ENCODE measurements at places on chromosomes 3 and 15. TPM values are rescaled to one million over a fixed set of nuclear protein-coding genes. Genes with fewer than 3 reads are reported as not detected.

DNA sequence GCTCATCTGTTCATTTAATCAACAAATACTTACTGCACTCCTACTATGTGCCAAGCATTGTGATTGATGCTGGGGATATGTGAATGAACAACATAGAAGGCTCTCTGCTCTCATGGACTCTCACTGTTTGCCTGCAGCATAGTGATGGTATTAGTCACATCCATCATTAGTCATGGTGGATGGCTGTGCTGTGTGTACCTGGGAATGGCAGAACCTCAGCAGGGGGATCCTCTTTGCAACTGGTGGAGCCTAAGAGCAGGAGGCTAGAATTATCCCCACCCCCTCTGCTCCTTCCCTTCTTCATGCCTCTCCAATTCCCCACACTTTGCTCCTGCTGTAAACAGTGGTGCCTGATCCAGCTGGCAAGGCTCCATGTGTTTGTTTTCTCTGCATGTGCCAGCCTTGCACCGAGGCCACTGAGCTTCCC, 20.5 kb downstream of the BOC start:
- DNase-seq: no peak

DNA sequence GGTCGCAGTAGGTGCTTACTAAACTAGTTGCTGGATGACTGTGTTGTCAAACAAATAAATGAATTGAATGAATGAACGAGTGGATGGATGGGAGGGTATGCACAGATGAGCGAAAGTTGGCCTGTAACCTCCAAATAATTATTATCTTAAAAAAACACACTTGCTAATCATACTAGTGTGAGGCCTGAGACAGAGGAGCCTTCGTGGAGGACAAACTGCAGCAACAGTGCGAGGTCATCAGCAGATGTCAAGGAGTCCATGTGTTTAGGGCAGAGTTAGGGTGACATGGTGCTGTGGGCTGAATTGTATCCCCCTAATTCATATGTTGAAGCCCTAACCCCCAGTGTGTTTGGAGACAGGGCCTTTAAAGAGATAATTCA, 24.4 kb downstream of the CORO2B start:
- no peak for DNase-seq

DNA sequence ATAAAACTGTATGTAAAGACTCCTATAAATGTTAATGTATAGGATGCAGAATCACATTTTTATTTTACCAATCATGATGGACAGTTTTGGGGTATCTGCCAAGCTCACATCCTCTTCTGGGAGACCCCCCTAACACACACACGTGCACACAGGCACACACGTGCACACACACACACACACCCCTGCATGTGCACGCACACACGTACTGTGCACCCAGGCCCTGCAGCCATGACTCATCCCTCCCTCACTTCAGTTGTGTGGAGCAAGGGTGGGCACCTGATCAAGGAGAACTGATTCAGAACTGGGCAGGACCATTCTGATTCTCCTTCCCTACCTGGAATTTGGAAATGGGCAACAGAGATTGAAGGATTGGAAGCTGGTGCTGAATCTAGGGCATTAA, 16.0 kb upstream of the MINDY4B start:
- no peak for DNase-seq

TMEM158 gene
- 2.4 TPM for total RNA-seq

ATP13A5 gene
- total RNA-seq: not detected

CA12 gene
- 14.5 TPM for total RNA-seq

DNA sequence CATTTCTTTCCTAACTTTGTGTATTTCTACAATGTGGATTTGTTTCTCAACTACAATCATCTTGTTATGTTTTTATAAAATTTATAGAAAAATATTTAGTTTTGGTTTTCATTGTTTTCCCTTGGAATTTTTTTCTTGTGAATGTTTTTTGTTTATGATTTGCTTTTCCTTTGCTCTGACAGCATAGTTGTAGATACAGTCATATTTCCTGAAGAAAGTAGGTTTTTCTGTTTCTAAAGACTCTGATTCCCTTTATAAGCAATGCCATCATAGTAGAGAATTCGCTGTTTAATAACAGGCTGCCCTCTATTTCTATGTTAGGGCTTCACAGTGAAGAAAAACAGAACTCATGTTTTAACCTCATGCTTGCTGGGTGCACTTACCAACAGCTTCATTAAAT, 482.3 kb downstream of the ZBBX start:
- DNase-seq: no peak

GOLGB1 gene
- total RNA-seq: 73.5 TPM

DNA sequence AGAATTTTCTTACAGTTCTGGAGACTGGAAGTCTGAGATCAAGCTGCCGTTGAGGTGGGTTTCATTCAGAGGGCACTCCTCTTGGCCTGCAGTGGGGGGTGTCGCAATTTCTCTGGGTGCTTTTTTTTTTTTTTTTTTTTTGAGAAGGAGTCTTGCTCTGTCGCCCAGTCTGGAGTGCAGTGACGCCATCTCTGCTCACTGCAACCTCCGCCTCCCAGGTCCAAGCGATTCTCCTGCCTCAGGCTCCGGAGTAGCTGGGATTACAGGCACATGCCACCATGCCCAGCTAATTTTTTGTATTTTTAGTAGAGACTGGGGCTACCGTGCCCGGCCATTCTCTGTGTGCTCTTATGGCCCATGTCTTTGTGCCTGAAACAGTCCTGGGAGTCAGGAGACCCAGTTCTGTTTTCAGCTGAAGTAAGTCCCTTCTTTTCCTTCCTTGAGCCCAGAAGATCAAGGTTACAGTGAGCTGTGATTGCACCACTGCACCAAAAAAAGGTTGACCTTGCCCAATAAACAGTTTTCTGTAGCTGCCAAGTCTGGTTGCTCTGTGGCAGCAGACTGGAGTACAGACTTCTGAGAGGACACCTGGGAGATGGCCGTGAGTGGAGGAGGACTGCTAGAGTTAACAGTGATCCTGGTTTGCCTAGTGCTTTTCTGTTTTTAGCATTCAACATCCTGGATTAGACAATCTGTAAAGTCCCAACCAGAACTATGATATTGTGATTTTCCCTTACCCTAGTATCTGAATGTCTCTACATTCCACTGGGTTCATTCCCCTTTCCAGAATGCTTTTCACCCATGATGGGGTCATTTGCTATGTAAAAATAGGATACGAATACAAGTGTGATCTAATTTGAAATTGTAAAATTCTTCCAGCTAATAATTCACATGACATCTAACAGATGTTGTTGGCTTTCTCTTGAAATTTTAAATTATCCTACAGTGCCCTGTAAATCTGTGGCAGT, 76.6 kb upstream of the RNF7 start:
- no peak for DNase-seq

DNA sequence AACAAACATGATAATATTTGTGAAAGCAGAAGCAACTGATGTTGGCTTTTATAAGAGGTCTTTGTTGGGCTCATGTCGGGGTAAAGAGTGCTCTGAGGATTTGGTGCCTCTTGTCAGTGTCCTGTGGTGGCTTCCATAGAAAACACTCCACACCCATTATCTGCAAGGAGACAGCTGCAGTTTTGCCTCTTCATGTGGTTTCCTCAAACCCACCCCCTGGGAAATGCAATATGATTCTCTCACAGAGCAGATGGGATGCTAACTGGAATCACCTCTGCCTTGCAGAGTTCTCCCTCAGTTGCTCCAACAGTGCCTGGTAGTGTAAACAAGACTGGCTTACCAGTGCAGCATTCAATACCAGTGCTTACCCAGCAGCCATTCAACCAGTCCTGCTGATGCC, 771.4 kb upstream of the CFAP20DC start:
- no peak for DNase-seq

DNA sequence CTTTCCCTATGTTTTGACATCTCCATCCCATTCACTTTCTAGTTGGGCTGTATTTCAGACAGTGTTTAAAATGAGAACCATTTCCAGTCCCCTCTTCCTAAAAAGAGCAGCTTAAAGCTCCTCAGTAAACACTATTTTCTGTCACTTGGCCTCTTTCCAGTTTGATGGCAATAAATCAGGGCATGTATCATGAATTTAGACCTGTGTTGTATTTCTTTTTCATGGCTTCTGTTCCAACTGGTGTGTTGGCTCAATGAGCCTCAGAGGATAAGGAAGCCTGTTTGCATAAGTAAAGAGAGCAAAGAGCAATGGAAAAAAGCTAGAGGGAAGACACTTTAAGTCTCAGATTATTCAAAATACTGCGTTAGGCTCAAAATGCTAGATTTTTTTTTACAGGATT, 7.2 kb downstream of the CCDC80 start:
- DNase-seq: no peak

DNA sequence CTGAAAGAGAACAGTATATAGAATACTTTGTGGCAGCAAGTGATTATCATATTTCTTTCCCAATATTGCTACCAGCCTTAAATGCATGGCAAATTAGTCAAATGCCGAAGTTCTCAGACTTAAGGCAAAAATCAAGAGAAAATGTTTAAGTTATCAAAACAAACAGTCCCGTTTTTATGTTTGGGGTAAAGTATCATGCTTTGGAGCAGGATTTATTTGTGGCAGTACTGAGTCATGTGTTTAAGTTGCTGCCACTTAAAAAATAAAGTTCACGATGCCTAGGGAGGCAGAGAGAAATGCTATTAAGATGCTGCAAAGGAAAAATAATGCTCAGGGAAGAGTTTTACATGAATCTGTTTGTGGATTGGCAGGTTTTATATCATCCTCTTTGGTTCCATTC, 417.4 kb upstream of the MDFIC2 start:
- DNase-seq: no peak

C3orf85 gene
- total RNA-seq: not detected

- no peak for DNase-seq
These were observed 52.5 kb upstream of the CORO2B start for GRCh38 chr15:68526269-68526668.

DNA sequence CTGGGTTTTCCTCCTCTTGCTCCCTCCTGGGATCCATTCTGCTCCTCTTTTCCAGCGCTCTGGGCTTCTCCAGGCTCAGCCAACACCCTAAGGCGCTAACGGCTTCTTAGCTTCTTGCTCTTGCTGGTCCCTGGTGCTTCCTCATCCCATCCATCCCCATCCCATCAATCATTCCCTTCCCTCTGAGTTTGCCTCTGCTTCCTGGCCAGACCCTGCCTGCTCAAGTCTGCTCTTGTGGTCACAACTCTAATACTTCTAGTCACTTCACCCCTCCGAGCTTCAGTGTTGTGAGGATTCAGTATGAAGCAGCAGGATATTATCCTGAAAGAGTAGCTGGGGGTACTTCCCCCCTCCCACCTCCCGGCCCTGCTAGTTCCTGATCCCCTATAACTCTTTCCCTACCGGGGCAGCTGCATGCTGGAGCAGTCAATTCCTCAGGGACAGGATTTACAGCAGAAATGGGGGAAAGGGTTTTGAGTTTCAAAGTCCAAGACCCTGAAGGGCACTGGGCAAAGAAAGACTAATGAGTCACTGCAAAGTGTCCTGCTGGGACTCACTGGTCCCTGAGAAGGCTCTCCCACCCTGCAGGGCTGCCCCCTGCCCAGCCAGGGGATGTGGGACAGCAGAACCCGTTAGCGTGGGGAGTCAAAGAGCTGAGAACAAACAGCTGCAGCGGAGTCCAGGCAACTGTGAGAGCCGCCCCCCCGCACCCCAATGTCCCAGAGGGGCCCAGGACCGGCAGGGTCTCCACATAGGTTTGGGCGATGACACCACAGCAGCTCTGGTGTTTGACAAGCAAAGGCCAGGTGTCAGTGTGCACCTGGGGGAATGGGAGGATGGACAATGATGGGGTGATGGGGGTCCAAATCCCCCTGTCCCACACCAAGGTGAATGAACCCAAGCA, 2.3 kb upstream of the SYNM start:
- DNase-seq: no peak

ZBTB38 gene
- total RNA-seq: 163 TPM

GRCh38 chr15:65659502-65660052, 37.8 kb downstream of the SLC24A1 start:
- DNase-seq: no peak

RLBP1 gene
- total RNA-seq: 0.52 TPM

DNA sequence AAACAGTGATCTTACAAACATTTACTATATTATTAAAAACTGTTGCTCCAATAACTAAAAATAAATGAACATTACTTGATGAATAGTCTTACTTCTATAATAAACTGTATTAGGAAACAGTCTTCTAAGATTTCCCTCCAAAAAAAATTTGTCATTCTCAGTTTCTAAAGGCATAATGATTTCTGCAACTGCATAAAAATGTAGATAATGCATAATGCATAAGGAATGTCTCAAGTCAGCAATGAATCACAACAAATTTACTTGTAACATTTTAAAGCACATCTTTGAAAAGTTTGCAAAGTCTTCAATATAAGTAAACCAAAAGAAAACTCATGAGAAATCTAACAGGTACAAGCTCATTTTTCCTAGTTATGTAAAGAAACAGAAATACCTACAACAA, 113.5 kb downstream of the VPS13C start:
- DNase-seq: no peak

DNA sequence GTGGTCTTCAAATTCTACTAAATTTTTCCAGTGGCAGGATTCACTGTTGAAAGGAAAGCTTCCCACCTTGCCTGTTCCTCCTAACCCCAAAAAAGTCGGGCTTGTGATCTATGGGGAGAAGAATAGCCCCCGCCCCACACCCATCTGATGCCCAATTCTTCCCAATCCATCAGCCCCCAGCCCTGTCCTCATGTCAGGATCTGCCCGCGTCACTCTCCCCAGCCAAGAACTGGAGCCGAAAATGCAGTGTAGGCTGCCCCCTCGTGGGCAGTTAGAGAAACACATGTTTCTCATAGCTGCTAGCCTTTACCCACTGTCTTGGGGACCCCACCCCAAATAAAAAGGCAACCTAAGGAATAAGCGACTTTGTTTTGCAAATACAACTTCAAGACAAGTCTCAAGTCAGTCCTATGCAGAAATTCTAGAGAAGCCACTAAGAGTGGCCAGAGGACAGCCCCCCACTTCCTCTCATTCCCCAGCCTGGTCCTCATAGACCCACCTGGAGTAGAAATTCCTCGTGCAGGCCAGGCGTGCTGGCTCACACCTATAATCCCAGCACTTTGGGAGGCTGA, 13.0 kb upstream of the CSK start:
- no peak for DNase-seq

SCAANT1 gene
- not detected for total RNA-seq

GRCh38 chr3:4656059-4656458, 162.9 kb downstream of the ITPR1 start:
- DNase-seq: no peak

DNA sequence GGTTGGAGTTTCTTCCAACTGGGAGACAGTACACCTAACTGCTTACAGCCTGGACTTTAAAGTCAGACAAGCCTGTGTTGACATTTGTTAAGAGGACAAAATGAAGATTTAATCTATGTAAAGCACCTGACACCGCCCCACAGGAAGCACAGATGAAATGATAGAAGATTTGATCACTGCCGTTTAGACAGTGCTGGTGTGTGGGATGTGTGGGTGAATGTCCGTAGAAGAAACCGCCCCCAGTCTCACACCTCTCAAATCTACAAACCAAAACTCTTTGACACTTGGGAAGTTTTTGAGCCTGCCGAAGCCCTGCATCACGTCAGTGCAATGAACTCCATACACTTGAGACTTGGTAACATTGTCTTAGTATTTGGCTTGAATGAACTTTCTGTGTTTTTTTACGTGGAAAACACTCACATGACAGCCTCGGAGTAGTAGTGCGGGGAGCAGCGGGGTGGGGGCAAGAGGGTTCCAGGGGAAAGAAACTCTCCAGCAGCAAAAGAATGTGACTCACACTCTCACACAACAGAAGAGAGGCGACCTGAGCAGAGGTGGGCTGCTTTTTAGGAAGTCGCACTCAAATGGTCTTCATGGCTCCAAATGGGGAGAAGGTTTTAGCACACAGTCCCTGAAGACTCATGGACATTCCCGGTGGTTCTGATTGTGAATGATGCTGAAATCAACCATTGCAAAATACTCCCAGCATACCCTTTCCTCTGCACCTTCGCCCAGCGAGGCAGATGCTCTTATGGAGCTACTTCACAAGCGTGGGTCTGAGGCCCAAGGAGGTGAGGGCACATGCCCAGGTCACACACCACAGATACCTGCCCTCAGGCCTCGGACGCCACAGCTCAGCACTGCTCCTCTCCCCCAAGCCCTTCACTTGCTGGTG, 79.2 kb downstream of the SRGAP3 start:
- no peak for DNase-seq

Measured in esophagus muscularis mucosa (tissue), 4 donors.